Ascending aorta (tissue), 2 donors: ENCODE measurements at places on chromosomes 2 and 18. TPM values are rescaled to one million over a fixed set of nuclear protein-coding genes. Genes with fewer than 3 reads are reported as not detected.

DNA sequence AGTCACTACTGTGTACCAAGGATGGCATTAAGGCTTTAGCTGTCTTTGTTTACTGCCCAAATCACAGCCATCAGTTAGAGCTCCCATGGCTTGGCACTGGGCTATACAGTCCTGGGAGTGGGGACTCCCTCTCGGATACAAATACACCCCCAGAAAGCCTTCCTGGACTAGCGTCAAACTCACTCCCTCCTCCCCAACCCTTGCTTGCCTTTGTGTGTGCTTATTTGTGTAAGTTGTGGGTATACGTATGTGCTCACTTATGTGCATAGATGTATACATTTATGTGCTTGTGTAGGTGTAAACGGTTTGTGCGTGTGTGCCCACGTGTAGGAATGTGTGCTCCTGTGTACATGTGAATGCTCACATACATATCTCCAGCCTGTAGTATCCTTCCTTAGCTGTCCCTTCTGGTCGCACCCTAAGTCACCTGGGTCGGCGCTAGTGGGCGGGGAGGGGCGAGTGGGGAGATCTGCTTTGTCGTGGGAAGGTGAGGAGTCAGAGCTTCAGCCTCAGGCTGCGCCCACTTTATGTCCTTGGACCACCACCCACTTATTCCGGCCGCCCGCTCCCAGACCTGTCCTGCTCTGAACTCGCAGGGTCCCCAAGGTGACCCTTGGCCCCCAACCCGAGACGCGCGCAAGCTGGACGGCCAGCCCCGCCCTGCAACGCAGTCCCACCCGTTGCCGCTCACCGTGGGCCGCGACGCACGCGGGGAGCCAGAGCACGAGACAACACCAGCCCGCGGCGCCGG, 461 bp downstream of the PRADC1 start:
- peak overlapping the region; percentile 60 for H3K27ac ChIP-seq
- H3K36me3 ChIP-seq = peaks cover 15% of the 10 kb centered on the region
- H3K4me1 ChIP-seq = peaks cover 4% of the 10 kb centered on the region
- peak overlapping the region; percentile 82 for H3K4me3 ChIP-seq

DNA sequence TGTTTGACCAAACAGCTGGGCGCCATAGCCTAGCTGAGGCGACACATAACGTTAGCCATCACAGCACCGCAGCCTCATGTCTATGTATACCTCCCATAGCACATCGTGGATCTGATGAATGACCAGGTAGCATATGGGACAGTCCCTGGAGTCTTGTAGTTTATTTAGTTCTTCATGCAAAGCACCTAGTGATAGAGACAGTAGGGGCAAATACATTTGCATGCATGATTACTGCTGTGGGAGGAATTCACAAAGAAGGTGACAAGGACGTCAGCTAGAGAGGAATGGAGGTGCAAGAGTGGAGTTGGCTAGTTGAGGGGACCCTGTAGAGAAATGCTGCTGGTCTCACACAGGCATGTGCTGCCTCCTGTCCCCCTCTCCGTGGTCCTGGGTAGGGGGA, 478.9 kb upstream of the HS6ST1 start:
- no peak for DNase-seq
- no peaks in the 10 kb centered on the region for H3K36me3 ChIP-seq
- H3K27me3 ChIP-seq = no peaks in the 10 kb centered on the region

ZNF521 gene
- 41.6 TPM for total RNA-seq

DNAH6 gene
- not detected for total RNA-seq

FOXI3 gene
- not detected for total RNA-seq

HOXD12 gene
- total RNA-seq = not detected

CD8B gene
- not detected for total RNA-seq
